T1000 (cell line): ENCODE measurements at places on chromosomes 13 and 19.

GRCh38 chr13:90498096-90498495 lies 849.4 kb upstream of the MIR17HG start:
- DNase-seq: no peak

DNA sequence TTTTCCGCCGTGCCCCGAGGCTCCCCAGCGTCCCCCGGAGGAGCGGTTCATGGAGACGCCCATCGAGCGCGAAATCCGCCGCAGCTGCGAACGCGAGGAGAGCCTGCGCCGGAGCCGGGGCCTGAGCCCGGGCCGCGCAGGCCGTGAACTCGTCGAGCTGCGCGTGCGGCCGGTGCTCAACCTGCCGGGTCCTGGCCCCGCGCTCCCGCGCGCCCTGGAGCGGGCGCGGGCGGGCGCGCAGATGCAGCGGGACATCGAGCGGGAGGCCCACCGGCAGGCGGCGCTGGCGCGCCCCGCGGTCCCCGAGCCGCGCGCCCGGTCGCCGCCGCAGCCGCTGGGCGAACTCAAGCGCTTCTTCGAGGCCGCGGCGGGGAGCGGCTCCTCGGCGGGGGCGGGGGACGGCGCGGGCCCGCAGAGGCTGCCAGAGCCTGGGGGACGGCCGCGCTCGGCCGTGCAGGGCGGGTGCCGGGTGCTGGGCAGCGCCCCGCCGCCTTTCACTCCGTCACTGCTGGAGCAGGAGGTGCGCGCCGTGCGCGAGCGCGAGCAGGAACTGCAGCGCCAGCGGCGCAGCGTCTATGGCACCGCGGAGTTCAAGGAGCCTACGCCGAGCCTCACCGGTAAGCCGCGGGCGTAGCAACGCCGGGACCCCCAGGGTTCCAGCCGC lies 807 bp downstream of the MISP3 start:
- DNase-seq: peak; percentile 57

DNA sequence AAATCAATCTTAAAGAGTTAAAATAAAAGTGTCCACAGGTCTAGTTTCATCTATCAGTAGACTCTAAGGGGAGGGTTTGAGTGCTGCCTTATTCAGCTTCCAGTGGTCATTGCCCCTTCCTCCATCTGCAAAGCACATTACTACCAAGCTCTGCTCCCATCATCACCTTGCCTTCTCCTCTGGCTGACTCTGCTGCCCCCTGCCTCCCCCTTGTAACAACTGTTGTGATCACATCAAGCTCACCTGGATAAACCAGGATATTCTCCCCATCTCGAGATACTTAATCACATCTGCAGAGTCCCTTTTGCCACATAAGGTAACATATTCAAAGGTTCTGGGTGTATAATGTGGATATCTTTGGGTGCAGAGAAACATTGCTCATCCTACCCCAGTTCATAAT lies 43.3 kb upstream of the GPC6 start:
- no peak for DNase-seq

GRCh38 chr13:36954542-36954941 lies 34.5 kb upstream of the SMAD9 start:
- no peak for DNase-seq

DNA sequence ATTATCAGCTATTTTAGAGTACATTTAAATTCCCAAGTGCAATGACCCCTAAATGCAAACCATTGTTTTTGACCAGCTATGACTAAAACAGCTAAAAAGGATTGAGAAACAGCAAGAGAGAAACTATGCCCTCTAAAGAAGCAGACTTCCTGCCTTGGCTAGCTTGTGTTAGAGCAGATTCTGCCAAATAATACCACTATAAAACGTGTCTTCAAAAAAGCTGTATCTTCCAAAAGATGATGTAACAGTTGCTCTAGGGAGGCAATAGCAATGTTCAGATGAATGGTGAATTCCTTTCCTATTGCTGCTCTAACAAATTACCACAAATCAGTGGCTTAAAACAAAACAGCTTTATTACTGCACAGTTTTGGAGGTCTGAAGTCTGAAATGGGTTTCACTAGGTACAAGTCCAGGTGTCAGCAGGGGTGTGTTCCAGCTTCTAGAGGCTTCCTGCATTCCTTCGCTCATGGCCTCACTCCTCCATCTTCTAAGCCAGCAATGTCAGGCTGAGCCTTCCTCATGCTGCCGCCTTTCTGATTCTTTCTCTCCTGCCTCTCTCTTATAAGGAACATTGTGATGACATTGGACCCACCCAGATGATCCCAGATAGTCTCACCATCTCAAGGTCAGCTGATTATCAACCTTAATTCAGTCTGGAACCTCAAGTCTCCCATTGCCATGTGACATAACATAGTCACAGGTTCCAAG lies 84.5 kb downstream of the LRRC63 start:
- no peak for DNase-seq

DNA sequence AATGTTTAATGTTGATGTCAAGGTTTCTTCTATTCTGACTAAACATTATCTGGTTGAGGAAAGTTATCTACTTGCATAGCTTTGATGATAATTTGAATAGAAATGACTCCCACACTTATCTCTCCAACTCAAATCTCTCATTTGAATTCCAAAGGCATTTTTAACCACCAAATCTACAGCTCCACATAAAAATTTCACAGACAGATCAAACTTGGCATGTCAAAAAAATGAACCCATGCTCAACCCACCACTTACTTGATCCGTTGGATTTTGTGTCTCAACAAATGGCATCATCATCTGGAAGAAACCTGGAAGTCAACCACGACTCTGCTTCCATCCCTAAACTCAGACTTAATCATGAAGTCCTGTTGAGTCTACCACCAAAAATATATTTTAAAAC lies 1050.4 kb downstream of the EFNB2 start:
- DNase-seq: no peak

GRCh38 chr13:50592412-50593155 lies 250.9 kb downstream of the DLEU7 start:
- DNase-seq: no peak

DNA sequence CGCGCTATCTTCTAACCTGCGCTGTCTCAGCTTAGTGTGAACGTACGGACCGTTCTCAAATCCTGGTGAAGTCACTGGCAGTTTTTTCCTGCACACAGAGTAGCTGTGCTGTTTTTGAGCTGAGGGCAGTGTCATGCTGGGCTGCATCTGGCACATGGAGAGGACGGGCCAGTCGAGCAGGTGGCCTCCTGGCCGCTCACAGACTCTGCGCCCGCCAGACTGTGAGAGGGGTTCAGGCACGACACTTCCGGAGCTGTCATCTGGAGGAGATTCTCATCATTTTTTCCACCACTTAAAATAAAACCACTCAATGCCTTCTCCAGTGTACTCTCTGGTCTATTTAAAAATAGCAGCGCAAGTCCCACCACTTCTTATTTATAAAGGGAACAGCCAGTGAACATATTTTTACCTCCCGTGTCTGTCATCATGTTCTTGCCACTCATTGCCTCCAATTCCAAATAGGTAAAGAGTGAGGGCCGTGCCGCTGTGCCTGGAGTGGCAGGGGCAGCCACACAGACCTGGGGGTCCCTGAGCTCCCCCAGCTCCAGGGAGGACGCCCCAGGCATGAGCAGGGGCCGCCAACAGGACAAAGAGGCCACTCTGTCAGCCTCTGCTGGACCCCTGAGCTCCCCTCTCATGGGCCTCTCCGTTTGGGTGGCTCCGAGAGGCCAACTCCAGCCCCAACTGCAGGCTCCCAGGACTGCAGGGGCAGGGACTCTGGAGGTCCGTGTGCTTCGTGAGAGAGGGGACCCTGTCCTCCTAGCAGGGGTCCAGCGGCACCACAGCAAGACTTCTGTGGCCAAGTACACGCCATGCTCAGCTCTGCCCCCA lies 36.9 kb upstream of the GRTP1 start:
- no peak for DNase-seq
